ENCODE measurements at places on chromosomes 6 and 20. TPM values are rescaled to one million over a fixed set of nuclear protein-coding genes. Genes with fewer than 3 reads are reported as not detected.

DNA sequence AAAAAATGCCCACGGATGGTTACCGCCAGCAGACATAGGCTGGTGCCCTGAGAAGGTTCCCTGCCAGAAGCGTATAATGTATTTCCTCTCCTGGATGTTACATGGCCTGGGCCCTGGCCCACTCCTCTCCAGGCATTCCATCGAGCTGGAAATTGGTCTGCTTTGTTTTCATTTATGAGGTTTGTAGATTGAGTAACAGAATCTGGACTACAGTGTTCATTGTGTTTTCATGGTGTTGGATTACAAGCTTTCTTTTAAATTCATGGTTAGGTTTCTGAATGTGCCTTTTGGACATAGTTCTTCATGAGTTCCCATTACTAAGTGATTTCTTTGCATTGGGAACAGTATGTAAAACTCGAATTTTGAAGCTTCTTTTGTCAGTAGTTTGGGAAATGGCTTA lies 6.4 kb downstream of the TIAM2 start:
- peak; percentile 18 for DNase-seq

DNA sequence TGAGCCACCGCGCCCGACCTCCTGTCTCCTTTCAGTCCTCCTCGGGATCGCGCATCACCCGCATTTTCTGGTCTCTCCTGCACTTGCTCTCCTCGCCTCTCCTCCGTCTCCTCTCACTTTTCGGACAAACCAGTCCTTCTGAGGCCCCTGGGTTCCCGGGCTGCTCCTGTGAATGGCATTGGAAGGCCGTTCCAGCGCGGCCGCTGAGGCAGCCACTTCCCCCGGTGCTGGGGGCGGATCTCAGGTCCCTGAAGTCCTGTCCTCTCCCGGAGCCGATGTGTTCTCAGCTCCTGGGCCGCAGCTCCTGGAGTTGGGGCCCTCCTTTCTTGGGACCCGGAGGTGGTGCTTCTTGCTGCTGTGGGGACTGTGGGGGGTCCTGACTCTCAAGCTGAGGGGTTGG lies 803 bp downstream of the MICB start:
- DNase-seq = no peak

The SYCP2L gene
- 0.99 TPM for total RNA-seq

The MEI4 gene
- not detected for total RNA-seq

- DNase-seq = no peak
These were observed 11.1 kb downstream of the PNPLA1 start for GRCh38 chr6:36280983-36281382.

DNA sequence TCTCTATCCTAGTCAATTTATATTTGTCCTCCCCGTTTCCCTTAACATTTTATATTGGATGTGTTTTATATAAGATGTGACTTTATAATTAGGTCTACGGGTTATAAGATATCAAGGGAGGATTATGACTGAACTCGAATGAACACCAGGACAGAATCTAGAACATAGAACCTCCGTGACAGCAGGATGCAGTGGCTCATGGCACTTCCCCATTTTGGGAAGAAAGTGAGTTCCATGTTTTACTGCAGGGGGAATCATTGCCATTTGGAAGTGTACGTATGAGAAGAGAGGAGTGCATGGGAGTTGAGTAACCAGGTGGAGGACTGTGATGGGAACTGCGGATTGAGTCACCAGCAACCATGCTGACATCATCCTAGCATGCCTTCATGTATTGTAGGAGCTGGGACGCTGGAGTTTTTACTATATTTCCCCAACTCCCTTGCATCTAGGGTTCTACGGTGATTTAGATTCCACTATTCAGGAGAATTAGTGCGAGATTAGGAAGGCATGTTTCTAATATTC lies 56.1 kb upstream of the FOXC1 start:
- DNase-seq = no peak

The MAVS gene
- total RNA-seq = 4.4 TPM

- DNase-seq = no peak
These were observed 82.7 kb downstream of the CFAP61 start for GRCh38 chr20:20134941-20135575.

The VSX1 gene
- total RNA-seq = not detected

The HTR1B gene
- total RNA-seq = not detected

DNA sequence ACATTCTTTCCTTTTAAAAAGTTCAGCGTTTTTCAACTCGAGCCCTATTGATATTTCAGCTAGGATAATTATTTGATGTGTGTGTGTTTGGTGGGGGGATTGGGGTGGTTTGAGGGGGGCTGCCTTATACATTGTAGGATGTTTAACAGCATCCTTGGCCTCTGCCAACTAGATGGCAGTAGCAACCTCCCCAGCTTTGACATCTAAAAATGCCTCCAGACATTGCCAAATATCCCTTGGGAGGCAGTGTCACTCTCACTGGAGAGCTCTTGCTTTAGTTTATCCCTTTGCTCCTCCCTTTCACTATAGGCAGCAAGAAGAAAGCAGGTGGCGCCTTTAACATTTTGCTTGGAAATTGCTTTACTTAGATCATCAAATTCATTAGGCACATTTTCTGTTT lies 14.6 kb upstream of the TP53TG5 start:
- DNase-seq = no peak

- DNase-seq = no peak
These were observed 241.4 kb upstream of the SOX4 start for GRCh38 chr6:21352131-21352530.

GRCh38 chr6:29631209-29631810 lies 1.7 kb downstream of the GABBR1 start:
- DNase-seq = no peak

- no peak for DNase-seq
These were observed 109.7 kb downstream of the LRFN2 start for GRCh38 chr6:40477246-40478126.

GRCh38 chr20:43971267-43971666 lies 56.6 kb downstream of the TOX2 start:
- DNase-seq = no peak

DNA sequence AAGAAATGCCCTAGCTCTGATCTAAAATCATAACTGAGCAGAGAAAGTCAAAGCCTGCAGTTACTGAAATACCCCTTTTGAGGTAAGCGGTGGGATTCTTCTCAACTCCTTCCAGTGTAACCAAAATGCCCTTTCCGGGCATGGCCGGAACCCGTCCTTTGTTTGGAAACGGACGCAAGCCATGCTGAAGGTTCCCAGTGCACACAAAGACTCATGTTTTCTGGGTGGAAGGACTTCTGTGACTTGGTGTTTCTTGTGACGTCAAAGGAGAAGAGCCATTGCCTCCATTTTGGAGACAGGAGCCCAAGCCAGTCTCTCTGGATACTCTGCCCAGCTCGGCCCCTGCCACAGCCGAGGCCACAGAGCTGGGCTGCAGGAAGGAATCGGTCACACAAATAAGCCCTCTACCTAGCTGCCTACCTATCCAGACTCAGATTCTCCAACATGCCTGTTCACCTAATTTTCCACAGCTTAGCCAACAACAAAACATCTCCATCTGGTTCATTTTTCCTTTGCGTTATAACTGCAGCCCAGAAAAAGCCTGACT lies 182.8 kb downstream of the TBXT start:
- no peak for DNase-seq

DNA sequence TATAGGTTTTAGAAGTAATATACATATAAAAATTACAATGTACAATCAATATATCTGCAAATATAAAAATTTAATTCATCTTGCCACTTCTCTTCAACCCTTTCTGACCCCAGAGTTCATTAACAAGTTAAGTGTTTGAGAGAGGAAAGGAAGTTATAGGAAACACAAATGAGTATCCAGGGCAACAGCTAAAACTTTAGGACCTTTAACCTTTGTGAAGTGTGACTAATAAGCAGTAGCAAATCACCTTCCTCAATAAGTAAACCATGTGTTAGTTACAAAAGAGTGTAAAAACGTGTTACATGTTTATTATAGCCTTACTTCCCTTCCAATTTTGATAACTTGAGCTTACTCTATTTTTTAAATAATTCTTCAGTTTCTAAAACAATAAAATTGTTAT lies 73.4 kb upstream of the SIM1 start:
- no peak for DNase-seq

DNA sequence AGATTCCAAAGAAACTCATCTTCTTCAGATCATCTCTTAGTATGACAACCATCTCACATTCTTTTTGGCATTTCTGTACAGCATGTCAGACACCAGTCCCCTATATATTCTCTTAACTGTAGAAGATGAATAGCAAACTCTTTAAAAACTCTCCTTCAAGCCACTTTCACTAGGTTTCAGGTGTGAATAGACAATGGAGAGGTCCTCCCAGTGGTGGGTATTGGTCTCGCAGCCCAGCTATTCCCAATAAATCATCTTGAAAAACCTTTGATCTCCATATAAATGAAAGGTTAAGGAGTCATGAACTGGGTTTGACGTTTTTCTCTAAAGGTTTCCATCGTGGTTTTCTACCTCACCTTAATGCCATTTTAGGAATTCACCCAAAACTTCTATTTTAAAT lies 180.0 kb downstream of the GJA1 start:
- no peak for DNase-seq

- no peak for DNase-seq
These were observed 184.2 kb downstream of the CDH4 start for GRCh38 chr20:61436283-61436666.

The HLA-DRA gene
- not detected for total RNA-seq

The ENPP1 gene
- total RNA-seq = 0.91 TPM

DNA sequence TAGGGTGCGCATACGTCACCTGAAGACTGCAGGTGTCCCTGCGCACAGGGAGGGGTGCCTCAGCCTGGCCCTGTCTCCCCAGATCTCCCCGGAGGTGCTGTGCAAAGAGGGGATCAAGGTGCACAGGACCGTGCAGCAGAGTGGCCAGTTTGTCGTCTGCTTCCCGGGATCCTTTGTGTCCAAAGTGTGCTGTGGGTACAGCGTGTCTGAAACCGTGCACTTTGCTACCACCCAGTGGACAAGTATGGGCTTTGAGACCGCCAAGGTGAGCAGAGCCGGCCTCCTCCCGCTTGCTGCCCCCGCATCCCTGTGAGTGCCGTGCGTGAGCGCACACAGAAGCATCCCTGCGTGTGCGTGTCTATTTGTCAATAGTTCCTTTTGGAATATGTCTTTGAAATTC lies 150.7 kb downstream of the DTNBP1 start:
- DNase-seq = no peak

DNA sequence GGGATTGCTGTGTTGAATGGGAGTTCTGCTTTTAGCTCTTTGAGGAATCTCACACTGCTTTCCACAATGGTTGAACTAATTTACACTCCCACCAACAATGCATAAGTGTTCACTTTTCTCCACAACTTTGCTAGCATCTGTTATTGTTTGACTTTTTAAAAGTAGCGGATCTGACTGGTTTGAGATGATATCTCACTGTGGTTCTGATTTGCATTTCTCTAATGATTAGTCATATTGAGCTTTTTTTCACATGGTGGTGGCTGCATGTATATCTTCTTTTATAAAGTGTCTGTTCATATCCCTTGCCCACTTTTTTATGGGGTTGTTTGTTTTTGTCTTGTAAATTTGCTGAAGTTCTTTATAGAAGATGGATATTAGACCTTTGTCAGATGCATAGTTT lies 588.3 kb upstream of the ADGRB3 start:
- no peak for DNase-seq

The ZNF165 gene
- total RNA-seq = not detected

The EPHA7 gene
- total RNA-seq = 7.0 TPM

DNA sequence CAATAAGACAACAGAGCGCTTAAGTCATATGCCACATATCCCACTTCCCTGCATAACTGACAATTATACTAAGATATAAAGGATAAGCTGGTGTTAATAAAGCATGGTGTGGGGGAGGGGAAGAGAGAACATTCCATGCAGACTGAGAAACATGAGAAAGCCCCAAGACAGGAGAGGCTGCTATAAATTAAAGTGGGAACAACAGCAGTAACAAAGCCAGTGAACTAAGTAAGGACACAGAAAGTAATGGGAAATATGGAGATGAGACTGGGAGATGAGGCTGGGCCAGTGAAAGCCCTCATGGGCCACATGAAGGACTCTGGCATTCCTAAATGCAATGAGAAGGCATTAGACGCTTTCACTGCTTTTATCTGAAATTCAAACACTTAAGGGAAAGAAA lies 41.3 kb downstream of the SESN1 start:
- no peak for DNase-seq

The ENPP5 gene
- not detected for total RNA-seq

GRCh38 chr6:303263-303662 lies 11.0 kb downstream of the DUSP22 start:
- no peak for DNase-seq

The ELOVL4 gene
- 0.20 TPM for total RNA-seq

- DNase-seq = no peak
These were observed 425.6 kb downstream of the PLCB1 start for GRCh38 chr20:8557711-8558110.

The RAMACL gene
- 0.13 TPM for total RNA-seq

The PTPRT gene
- total RNA-seq = not detected

DNA sequence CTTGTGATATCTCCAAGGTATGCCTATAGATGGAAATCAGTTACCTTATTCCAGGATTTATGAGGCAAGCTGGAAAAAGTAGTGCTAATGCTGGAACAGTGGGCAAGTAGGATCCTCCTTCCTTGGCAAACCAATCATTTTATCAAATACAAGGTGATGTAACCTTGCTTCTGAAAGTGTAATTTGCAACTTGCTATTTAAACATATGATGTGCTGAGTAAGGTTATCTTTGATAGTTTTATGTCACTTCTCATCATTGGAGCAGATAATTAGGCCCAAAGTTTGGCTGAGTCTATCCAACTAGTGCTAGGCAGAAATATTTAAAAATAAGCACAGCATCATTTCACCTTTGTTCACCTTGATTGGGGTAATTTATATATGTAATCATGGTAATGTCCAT lies 3.4 kb upstream of the SHPRH start:
- DNase-seq = no peak

The SIRPB1 gene
- not detected for total RNA-seq
